ENCODE measurements at places on chromosomes 11 and 22. TPM values are rescaled to one million over a fixed set of nuclear protein-coding genes. Genes with fewer than 3 reads are reported as not detected.

SMC1B gene
- total RNA-seq, result 0.13 TPM

DNA sequence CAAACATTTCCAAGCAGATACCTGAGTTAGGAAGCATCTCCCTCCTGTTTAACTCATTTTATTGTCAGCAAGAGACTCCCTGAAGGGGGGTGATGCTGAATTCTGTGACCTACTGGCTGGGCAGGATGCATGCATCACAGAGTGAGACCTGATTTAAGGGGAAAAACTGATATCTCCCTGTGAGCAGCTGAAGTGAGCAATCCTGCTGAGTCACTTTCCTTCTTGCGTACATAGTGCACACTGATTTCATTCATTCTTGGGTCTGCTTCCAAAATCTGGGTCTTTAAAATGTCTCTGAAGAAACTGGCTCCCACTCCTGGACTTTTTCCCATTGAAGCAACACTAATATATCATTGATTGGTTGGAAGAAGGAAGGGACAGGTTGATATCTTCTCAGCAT, 23.3 kb downstream of the P4HA3 start:
- DNase-seq, result peak; percentile 12
- no peaks in the 10 kb centered on the region for H3K27me3 ChIP-seq
- H3K4me1 ChIP-seq, result no peaks in the 10 kb centered on the region
- no peaks in the 10 kb centered on the region for H3K36me3 ChIP-seq

SPTBN2 gene
- total RNA-seq, result 1.2 TPM

DNA sequence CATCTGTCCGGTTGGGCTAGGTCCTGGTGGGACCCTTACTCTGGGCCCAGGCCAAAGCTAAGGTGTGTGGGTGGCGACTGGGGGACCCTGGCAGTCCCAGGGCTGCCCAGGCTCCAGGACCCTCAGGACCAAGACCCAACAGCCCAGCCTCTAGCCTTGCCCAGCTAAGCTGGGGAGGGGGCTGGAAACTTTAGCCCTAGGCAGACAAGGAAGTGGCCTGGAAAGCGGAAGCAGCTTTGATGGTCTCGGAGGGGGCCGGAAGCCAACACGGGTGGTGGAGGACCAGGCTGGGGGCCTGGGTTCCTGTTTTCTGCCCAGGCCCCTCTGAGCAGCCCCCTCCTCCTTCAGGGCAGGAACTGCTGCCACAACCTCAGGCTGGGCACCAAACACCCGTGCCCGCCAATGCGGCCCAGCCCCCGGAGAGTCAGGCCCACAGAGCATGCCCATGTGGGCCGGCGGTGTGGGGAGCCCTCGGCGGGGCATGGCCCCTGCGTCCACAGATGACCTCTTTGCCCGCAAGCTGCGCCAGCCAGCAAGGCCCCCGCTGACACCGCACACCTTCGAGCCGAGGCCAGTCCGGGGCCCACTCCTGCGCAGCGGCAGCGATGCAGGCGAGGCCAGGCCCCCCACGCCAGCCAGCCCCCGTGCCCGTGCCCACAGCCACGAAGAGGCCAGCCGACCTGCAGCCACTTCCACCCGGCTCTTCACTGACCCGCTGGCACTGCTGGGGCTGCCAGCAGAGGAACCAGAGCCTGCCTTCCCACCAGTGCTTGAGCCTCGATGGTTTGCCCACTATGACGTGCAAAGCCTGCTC, 2.8 kb downstream of the SIPA1 start:
- H3K4me1 ChIP-seq, result peaks cover 4% of the 10 kb centered on the region
- H3K4me3 ChIP-seq, result no peak overlapping the region
- H3K27ac ChIP-seq, result peak overlapping the region; percentile 71
- peaks cover 17% of the 10 kb centered on the region for H3K36me3 ChIP-seq
- DNase-seq, result no peak

DNA sequence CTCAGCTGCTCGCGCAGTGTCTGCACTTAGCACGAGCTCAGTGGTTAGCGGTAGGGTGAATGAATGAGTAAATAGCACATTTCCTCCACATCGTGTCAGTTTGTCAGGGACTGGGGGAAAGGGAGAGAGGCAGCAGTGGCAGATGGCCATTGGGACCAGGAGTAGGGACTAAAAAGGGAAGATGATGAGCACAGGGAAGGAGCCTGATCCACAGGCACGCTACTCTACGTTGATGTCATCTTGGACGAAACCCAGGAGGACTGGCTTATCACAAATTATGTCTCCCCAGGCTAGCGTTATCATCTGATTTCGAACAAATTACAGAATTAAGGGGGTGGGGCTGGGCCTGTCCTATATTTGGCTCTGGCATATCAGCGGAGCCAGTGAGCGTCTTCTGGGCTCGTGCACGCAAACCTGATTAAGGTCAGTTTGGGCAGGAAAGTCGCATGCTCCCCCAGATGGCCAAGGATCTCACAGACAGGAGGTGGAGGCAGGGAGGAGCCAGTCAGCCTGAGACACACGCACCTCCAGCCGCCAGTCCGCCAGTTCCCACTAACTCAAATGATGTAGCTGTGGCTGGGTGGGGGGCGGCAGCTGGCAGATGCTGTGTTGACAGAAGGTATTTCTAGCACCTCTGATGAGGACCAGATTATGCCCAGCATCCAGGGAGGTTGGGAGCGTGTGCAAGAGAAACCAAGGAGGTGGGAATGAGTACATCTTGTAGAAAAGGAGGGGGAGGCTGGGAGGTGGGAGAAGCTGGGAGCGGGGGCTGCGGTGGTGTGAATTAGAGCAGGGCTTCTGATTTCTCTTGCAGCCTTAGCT, 97.4 kb upstream of the PRDM11 start:
- H3K4me1 ChIP-seq, result peaks cover 29% of the 10 kb centered on the region
- no peaks in the 10 kb centered on the region for H3K36me3 ChIP-seq
- no peak overlapping the region for H3K4me3 ChIP-seq
- H3K27ac ChIP-seq, result no peak overlapping the region

DNA sequence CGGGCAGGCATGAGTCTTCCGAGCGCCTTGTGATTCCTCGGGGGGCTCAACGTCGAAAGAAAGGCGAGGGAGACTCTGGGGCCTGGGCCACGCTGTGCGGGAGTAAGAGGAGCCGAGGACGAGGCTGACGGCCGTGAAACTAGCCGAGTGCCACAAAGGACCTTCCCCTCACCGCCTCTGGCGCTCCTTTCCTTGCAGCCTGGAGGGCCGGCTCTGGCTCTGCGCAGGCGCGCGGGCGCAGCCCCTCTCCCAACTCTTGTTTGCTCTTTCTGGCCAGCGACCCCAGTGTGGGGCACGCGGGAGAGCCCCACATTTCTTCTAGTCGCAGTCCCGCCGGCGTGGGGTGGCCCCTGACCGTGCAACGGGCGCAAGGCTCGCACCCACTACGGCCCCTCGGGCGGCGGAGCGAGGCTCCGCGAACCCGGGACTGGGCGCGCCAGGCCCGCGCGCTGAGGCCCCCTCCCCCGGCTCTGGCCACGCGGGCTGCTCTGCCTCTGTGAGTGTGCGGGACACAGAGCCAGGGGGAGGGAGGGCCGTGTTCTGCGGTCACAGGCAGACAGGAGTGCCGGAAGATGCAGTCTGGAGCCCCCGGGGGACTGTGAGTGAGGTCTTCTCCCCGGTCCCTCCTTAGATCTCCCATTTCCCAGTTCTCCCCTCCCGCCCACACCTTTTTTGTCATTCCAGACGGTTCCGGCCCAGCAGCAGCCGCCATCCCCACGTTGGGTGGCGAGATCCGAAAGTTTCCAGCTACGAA, 1.0 kb upstream of the TOB2 start:
- peak overlapping the region; percentile 88 for H3K4me3 ChIP-seq
- no peaks in the 10 kb centered on the region for H3K27me3 ChIP-seq
- H3K4me1 ChIP-seq, result peaks cover 19% of the 10 kb centered on the region
- H3K36me3 ChIP-seq, result peaks cover 5% of the 10 kb centered on the region

DNA sequence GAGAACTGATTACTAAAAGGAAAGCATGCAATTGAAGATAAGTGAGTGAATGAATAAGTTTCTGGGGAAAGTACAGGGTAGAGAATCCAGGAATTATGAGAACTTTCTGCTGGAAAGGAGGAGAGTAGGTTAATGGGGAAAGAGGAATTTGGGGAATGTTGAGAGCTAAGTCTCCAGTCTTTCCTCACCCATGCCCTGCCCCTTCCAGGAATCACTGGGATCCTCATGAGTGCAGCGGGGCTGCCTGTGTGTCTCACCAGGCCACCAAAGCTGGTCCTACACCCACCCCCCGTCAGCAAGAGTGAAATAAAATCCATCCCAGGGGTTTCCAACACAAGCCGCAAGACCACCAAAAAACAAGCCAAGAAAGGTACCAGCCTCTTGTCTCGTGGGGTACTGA, 17.0 kb downstream of the DTX4 start:
- H3K36me3 ChIP-seq, result peaks cover 21% of the 10 kb centered on the region
- DNase-seq, result no peak
- H3K4me1 ChIP-seq, result peaks cover 9% of the 10 kb centered on the region
- H3K4me3 ChIP-seq, result no peak overlapping the region

DNA sequence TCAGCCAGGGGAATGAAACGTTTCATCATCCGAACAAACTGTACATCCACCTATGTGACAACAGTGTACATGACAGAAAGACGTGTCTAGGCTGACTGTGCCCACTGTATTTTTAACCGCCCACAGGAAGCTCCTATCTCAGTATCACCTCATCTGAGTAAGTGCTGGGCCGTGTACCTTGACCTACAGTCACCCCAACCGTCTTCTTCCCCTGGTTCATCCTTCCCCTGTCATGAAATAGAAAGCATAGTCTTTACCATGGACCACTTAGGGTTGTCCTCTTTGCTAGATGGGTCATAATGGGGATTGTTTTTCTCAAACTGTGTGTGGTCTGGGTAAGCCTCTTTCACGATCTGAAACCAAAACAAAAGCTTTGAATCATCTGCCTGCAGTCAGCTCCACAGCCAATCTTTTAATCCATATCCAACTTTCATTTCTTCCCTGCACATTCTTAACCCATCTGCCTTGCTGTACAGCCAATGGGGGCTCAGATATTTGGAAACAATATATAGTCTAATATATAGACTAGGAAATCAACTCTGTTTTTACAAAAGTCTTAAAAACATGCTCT, 4.2 kb downstream of the THYN1 start:
- peaks cover 8% of the 10 kb centered on the region for H3K4me1 ChIP-seq
- no peaks in the 10 kb centered on the region for H3K27me3 ChIP-seq
- DNase-seq, result no peak
- peaks cover 49% of the 10 kb centered on the region for H3K36me3 ChIP-seq
- H3K4me3 ChIP-seq, result no peak overlapping the region
- H3K27ac ChIP-seq, result no peak overlapping the region

NEU3 gene
- 8.1 TPM for total RNA-seq

DNA sequence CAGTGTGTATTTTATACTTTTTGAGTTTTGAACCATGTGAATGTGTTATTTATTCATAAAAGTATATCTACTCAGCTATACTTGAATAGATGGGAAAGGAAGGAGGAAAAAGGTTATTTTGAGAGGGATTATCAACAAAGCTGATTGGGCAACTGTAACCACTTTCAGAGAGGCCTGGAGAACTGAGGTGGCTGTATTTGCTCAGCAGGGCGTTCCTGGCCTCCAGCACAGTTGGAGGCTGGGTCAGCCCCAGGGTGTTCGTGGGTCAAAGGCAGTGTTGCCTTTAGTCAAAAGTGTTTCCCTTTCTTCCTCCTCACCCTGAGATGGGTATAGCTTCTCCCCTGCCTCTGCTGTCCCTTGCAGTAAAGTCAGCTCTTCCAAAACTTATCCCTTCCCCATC, 26.7 kb downstream of the ASCC2 start:
- H3K36me3 ChIP-seq, result peaks cover 35% of the 10 kb centered on the region
- no peak overlapping the region for H3K4me3 ChIP-seq

ACCSL gene
- not detected for total RNA-seq

DNA sequence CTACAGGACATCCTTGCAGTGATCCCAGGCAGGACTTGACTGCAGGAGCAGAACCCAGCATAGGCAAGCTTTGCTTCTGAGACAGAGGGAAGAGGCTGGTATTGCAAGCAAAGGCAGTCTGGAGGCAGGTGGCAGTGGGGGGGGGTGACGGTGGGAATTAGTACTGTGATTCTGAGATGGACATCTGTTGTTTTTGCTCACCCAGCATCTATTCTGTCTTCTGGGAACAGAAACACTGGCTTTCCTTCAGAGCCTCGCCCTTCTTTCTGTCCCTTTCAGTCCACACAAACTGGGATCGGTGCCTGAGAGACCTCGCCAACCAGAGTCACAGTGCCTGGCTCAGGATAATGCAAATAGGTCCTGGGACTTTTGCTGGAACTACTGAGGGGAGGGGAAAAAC, 31.2 kb upstream of the RASL10A start:
- H3K27ac ChIP-seq, result no peak overlapping the region
- peaks cover 27% of the 10 kb centered on the region for H3K36me3 ChIP-seq
- no peak overlapping the region for H3K4me3 ChIP-seq
- DNase-seq, result no peak
- H3K27me3 ChIP-seq, result no peaks in the 10 kb centered on the region

DNA sequence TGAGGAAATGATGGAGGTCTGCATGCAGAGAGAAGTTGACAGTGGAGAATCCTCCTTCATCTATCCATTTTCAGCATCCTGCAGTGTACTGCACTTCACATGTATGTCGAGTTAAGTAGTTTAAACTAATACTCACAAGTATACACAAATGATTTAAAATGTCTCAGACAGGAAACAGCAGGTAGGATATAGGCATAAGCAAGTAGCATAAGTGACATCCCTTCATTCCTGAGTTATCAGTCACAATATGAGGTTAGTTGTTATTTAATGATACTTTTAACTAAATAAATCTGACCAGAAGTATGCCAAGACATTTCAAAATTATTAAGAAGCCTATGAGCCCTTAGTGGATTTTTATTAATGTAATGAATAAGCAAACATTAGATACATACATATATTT, 37.4 kb downstream of the MTMR2 start:
- peaks cover 5% of the 10 kb centered on the region for H3K36me3 ChIP-seq
- no peak overlapping the region for H3K4me3 ChIP-seq
- peaks cover 1% of the 10 kb centered on the region for H3K4me1 ChIP-seq
- no peaks in the 10 kb centered on the region for H3K27me3 ChIP-seq

GRCh38 chr11:47616726-47617416, 22.7 kb upstream of the C1QTNF4 start:
- peak; percentile 76 for DNase-seq
- H3K36me3 ChIP-seq, result peaks cover 11% of the 10 kb centered on the region
- peaks cover 25% of the 10 kb centered on the region for H3K4me1 ChIP-seq
- H3K27ac ChIP-seq, result peak overlapping the region; percentile 79
- no peaks in the 10 kb centered on the region for H3K27me3 ChIP-seq

DNA sequence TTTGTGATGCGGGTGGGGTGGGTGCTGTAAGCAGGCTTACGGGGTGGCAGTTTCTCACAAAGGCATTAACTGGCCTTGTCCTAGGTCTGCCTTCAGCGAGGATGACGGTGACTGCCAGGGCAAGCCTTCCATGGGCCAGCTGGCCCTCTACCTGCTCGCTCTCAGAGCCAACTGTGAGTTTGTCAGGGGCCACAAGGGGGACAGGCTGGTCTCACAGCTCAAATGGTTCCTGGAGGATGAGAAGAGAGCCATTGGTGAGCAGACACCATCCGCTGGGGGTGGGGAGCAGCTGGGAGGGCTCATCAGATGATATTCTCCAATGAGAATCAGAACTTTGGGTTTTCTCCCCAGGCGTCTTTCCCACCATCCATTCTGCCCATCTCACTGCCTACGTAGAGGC, 5.8 kb downstream of the TCN2 start:
- no peak for DNase-seq
- no peak overlapping the region for H3K27ac ChIP-seq
- peaks cover 10% of the 10 kb centered on the region for H3K4me1 ChIP-seq
- H3K36me3 ChIP-seq, result peaks cover 12% of the 10 kb centered on the region

- no peaks in the 10 kb centered on the region for H3K36me3 ChIP-seq
- H3K27ac ChIP-seq, result no peak overlapping the region
- DNase-seq, result no peak
- H3K4me1 ChIP-seq, result no peaks in the 10 kb centered on the region
- no peak overlapping the region for H3K4me3 ChIP-seq
- no peaks in the 10 kb centered on the region for H3K27me3 ChIP-seq
Observed at GRCh38 chr11:40252236-40252635, 1207.2 kb downstream of the LRRC4C start.

SLC1A2 gene
- 0.67 TPM for total RNA-seq

GRCh38 chr11:43921561-43922294, 20.7 kb upstream of the C11orf96 start:
- no peak overlapping the region for H3K4me3 ChIP-seq
- DNase-seq, result no peak
- peak overlapping the region; percentile 31 for H3K27ac ChIP-seq
- no peaks in the 10 kb centered on the region for H3K27me3 ChIP-seq

Measured in thyroid gland (tissue), 4 donors.